A172 (cell line): ENCODE measurements at places on chromosomes 6 and 20. TPM values are rescaled to one million over a fixed set of nuclear protein-coding genes. Genes with fewer than 3 reads are reported as not detected.

Gene AGER
- total RNA-seq, result 0.60 and 2.2 TPM in 2 replicates

Gene PI3
- total RNA-seq, result not detected in 2 replicates

Gene MROH8
- total RNA-seq, result 1.3 and 9.3 TPM in 2 replicates

Gene CST2
- not detected in 2 replicates for total RNA-seq

Gene EDN3
- not detected in 2 replicates for total RNA-seq

Gene OR2H1
- total RNA-seq, result not detected in 2 replicates

Gene CDC5L
- total RNA-seq, result 29.3 and 41.1 TPM in 2 replicates

Gene TMEM200A
- total RNA-seq, result 21.9 and 23.4 TPM in 2 replicates

Gene CYP24A1
- total RNA-seq, result 0.05 and 0.21 TPM in 2 replicates

Gene SLC17A2
- not detected in 2 replicates for total RNA-seq
